ENCODE measurements at places on chromosomes 4 and X. TPM values are rescaled to one million over a fixed set of nuclear protein-coding genes. Genes with fewer than 3 reads are reported as not detected.

The WAS gene
- 9.1 TPM for total RNA-seq

- no peak for DNase-seq
These were observed 76.6 kb downstream of the ZNF182 start for GRCh38 chrX:47927212-47927611.

- no peak for DNase-seq
These were observed 106.4 kb upstream of the GPM6B start for GRCh38 chrX:13923289-13923688.

GRCh38 chr4:142705820-142706219, 140.3 kb downstream of the INPP4B start:
- no peak for DNase-seq

The ASB5 gene
- 1.3 TPM for total RNA-seq

DNA sequence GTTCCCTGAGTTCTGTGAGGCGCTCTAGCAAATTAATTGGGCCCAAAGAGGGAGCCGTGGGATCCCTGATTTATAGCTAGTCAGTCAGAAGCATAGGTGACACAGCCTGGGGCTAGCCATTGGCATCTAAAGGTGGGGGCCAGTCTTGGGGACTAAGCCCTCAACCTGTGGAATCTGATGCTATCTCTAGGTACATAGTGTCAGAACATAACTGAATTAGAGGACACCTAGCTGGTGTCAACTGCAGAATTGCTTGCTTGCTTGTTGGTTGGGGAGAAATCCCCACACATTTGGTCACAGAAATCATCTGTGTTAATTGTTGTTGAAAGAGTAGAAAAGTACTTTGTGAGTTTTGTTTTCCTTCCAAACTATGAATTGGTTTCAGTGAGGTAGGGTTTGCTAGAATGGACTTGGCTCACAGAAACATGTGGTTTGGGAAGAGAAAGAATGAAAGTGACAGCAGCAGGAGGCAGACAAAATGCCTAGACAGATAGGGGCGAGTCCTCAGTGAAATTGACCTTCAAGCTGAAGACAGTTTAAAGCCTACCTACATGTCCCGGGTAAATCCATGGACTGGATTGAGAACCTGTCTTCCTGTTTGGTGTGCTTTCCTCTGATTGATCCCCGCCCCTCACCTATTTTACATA, 12.8 kb upstream of the GPR82 start:
- no peak for DNase-seq

The XAGE1B gene
- total RNA-seq = not detected

GRCh38 chrX:37847733-37848197, 394 bp upstream of the DYNLT3 start:
- no peak for DNase-seq

DNA sequence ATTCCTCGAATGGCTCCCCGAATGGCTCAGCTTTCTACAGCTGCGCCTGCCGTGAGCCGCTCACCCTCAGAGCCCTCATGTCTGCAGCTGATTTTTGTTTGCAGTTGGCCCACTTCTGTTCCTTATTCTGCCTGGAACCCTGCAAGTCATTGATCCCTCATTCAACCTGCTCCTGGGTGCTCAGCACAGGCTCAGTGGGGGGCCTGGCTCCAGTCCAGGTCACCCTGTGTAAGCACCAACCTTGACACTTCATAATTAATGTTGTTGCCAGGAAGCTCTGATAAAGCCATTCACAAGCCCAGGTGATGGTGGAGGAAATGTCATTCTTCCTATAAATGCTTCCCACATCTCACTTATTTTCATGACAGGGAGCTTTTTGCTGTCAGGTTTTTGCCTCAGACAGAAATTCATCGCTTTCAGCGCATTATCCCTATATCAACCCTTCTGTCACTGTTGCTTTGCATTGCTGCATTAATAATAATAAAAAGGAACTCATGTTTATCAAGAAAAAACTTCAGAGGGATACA, 85.7 kb downstream of the F11 start:
- no peak for DNase-seq

- DNase-seq = peak; percentile 23
These were observed 99.9 kb upstream of the MAOA start for GRCh38 chrX:43556207-43556606.

GRCh38 chr4:88017516-88018297, 10.3 kb downstream of the PKD2 start:
- DNase-seq = no peak

The ARR3 gene
- total RNA-seq = not detected

- DNase-seq = no peak
These were observed 28.7 kb upstream of the CABS1 start for GRCh38 chr4:70306076-70306475.

GRCh38 chrX:103781062-103781402, 4.4 kb downstream of the PLP1 start:
- DNase-seq = no peak

- no peak for DNase-seq
These were observed 128.5 kb downstream of the ZNF330 start for GRCh38 chr4:141349236-141349635.
